ENCODE measurements at places on chromosomes 6 and 20.

DNA sequence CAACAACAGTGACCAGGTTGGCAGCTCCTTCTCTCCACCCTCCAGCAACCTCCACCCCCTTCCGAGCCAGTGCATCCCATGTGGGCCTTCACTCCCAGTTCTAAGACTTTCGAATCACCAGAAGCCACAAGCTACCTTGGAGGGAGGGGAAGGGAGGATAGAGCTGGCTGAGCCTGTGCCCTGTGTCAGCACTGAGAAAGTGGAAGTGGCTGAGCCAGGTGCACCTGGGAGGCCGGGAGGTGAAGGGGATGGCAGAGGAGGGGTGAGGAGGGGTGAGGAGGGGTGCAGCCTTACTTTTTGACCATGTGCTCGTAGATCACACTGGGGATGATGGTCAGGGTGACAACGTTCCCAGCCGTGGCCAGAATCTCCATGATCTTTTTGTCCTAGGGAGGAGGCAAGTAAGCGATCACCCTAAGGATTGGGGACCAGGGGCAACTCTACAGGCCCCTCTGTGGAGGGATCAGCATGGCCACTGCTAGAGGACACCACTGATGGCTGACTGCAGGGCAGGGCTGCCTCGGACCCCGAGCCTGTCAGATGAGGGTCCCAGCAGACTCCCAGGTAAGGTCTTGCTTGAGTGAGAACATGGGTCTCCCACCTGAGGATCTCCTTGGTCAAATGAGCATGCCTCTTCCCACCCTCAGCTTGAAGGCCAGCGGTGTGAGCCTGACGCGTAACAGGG, 18.3 kb downstream of the SDCBP2 start:
- DNase-seq, result no peak

GRCh38 chr20:1434571-1435336, 31.9 kb downstream of the NSFL1C start:
- peak; percentile 22 for DNase-seq

- DNase-seq, result peak; percentile 7
Measured at GRCh38 chr20:44747166-44748004, 1.7 kb downstream of the KCNK15 start.

- no peak for DNase-seq
Measured at GRCh38 chr6:37109714-37110499, 60.0 kb upstream of the PIM1 start.

GRCh38 chr6:49856282-49856681, 10.1 kb downstream of the CRISP1 start:
- DNase-seq, result no peak

DNA sequence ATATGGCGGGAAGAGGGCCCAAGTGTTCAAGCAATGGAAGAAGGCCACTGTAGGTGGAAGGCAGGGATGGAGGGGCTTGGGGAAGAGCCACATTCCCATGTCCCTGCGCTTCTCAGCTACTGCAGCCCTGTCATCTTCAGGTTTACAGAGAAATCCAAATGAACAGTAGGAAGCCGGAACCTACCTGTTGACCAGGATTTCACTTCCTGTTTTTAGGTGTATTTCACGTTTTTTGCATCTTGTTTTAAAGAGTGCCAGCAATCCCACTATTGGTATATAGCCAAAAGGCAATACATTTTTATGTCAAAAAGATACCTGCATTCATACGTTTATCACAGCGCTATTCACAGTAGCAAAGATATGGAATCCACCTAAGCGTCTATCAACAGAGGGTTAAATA, 159.2 kb downstream of the SLC35B3 start:
- DNase-seq, result no peak

DNA sequence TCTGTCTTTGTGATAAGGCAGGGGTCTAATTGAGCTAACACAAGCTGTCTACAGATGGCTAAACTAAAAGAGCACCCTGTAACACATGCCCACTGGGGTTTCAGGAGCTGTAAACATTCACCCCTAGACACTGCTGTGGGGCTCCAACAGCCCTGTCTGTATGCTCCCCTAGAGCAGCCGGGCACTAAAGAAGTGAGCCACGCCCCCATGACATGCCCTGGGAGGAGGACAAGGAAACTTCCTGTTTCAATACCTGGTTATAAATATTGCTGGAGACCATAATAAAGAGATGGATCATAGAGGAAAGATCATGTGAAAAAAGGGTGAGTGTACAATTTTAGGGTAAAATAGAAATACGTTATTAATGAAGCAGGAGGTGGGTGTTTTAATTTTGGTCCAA, 667.7 kb upstream of the AGPAT4 start:
- DNase-seq, result no peak

GRCh38 chr6:95723638-95724037, 146.3 kb downstream of the MANEA start:
- DNase-seq, result no peak
